Mesangial cell (primary cell): ENCODE measurements at places on chromosomes 5 and 9. TPM values are rescaled to one million over a fixed set of nuclear protein-coding genes. Genes with fewer than 3 reads are reported as not detected.

FST gene
- 0.98 and 2.5 TPM in 2 replicates for total RNA-seq

PCDHGA4 gene
- 0.33 and 2.2 TPM in 2 replicates for total RNA-seq

SWI5 gene
- total RNA-seq = 48.6 and 66.6 TPM in 2 replicates

PCDHB8 gene
- 0.25 TPM in 1 of 2 replicates, not detected in the other for total RNA-seq
